ENCODE measurements at places on chromosomes 3 and 15.

GRCh38 chr3:79103307-79103706 is 664.5 kb downstream of the ROBO1 start:
- no peak for DNase-seq

- DNase-seq = peak; percentile 51
These were observed 48.7 kb downstream of the COL8A1 start for GRCh38 chr3:99686955-99687612.

DNA sequence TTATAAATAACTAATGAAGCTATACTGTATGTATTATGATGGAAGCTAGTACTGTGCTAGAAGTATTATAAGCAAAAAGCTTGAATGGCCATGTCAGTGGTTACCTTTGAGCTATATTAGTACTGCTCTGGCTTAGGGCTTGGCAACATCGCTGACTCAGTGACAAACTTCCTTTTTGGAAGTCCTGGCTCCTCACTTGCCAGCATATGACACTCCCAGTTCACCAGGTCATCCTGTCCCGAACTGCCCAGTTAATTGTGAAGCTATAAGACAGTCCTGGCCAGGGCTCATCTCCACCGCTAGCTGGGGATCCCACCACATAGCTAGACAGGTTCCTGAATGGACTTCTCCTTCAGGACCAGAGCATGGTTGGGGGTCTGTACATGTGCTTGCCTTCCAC is 31.9 kb downstream of the RAB8B start:
- peak; percentile 30 for DNase-seq

DNA sequence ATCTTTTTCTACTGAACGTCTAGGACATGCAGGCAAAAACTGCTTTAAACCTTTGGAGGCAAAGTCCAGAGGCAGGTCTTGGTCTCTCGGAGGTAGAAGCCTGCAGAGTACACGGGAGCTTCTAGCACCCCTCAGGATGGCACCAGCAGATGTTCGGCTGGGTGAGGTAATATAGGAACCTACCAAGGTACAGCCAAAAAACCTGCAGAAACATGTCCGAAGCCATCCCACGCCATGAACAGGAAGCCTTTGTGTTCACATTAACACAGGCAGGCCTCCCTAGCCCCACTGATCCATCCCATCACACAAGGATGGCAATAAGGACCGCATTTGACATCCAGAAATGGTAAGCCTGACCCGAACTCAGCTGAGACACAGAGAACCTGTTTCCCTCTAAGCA is 157.9 kb upstream of the HES1 start:
- DNase-seq = no peak
